Activated CD4-positive, alpha-beta T cell treated with anti-CD3 and anti-CD28 coated beads for 1 hour (primary cell): ENCODE measurements at places on chromosomes 5 and 9.

DNA sequence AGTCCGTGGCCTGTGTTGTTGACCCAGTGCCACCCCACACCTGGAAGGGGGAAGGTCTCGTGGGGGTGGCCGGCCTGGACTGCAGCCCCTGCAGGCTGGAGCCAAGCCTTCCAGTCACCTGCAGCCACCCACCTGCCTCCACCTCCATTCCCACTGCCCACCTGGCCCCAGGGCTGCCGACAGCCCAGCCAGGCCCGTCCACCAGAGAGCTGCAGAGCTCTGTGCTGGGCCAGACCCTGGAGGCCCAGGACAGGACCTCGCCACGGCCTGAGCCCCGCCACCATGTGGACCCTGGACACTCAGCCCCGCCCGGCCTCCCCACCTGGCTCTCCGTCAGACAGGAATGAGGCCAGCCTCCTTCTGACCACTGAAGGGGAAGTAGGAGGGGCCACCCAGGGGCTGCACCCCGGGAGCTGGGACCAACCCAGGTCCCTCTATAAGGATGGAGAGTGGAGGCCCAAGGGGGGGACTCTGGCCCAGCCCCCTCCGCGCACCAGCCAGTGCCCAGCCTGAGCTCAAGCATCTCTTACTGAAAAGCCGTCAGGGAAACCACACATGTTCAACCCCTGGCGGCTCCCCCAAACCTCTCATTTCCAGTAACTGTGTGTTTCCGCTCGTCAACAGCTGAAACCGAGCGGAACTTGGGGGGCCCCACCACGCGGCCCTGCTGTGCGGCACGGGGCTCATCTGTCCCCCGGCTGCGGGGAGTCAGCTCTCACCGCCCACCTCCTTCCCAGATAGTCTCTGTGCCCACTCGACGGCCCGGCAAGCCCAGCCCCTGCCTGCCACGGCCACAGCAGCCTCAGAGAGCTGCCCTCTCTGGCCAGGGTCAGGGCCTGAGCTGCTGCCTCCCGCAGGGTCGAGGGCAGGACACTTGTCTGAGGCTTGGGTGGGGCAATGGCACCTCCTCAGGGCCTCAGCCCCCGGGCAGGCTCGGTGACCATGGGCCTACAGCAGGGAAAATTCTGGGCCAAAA, 12.8 kb downstream of the NOTCH1 start:
- peak; percentile 54 for DNase-seq

GRCh38 chr9:32200896-32201295, 183.5 kb upstream of the ACO1 start:
- no peak for DNase-seq

DNA sequence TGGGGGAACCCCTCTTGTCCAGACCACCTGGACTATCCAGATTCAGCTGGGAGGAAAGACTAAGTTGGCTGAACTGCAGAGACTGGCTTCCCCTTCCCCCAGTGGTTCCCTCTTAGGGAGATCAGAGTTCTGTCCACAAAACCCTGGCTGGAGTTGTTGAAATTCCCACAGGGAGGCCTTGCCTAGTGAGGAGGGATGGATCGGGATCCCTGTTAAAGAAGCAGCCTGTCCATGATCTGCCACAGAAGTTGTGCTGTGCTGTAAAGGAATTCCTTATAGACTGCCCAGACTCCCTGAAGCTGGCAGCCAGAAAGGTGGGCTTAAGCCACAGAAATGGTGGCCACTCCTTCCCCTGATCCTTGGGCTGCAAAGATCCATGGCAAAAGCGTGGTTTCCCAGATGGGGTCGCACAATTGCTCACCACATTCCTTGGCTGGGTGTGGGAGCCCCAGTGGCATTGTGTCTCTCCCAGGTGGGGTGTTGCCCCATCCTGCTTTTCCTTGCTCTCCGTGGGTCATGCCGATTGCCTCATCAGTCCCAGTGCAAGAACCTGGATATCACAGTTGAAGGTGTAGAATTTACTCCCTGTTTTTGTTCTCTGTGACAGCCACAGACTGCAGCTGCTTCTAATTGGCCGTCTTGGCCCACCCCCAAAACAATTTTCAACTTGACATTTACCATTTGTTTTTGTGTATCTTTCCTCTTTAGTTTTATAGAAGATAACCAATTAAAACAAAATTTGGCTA, 342.4 kb downstream of the FGF10 start:
- DNase-seq = no peak

DNA sequence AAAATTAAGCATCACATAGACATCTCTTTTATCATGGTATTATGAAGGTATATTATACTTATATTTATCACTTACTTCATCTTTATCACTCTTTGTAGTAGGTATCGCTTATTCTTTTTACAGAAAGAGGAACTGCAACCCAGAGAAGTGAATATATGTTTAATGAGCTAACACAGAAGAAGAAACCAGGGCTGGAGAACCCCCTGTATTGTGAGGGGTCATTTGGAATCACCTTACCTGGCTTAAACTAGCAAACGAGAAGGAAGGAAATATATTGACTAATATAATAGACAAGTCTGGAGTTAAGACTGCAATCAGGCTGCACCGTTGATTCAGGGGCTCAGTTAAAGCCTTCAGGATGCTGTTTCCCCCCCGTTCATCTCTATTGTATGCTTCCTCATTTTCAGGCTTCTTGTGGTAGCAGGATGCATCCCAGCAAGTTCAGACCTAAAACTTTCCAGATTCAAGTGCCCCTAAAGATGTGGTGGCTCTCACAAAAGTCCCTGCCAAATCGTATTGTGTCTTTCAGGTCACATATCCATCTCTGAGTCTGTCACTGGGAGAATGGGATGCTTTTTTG, 146.4 kb downstream of the GCNT1 start:
- no peak for DNase-seq

DNA sequence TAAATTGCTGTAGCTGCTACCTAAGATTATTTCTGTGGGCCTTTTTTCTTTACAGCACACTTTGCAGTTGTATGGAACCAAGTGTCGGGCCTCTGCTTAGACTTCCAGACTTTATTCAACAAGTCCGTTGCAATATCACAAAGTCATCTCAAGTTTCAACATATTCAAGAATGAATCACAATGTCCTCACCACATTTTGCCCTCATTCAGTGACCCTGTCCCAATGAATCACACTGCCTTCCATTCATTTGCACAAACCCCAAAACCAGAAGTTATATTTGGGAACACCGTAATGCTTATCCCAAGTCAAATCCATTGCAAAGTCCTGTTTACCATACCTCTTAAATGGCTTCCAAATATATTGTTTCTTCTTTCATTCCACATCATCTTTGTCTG, 439.6 kb downstream of the CSNK1G3 start:
- DNase-seq = no peak

DNA sequence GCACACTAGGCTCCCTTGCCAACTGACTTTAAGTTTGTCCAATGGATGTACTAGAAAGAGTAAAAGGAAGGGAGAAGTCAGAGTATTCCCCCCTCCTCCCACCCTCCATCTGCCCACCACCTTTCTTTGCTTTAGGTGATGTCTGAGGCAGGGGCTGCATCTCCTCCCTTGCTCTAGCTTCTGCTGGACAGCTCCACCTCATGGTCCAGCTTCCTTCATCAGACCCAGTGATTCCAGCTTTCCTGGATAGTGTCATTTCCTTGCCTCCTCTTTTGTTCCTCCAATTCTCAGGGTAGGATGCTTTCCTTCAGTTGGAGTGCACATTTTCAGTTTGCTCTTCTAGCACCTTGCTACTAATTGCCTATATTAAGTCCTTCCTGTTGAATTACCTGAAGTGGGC, 67.4 kb downstream of the RAD23B start:
- DNase-seq = no peak

GRCh38 chr5:78041805-78042204, 252.7 kb downstream of the AP3B1 start:
- DNase-seq = no peak

DNA sequence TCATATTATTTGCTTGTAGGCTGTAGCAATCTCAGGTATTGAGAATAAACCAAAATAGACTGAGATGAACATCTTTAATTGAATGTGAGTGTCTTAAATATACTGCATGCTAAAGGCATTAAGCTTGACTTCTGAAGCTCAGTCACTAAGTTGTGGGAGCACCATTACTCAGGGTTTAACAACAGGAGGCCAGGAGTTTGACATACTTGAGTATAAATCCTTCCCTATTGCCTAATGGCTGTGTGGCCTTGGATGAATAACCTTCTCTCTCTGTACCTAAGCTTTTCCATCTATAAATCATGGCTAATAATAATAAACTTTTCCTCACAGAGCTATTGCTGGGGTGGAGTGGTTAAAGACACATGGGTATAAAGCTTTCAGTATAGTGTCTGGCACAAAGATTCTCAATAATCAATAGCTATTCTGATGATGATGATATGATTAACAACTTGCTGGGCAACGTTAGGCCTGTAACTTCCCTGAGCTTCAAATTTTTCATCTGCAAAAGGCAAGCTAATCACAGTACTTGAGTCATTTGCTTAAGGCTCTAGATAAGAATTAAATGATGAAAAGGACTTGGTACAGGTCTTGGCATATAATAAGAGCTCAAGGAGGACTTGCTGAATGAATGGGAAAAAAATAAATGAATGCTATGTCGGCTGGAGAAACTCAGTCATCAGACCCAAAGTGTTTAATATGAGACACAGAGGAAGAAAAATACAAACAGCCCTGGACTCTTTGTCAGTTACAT, 174.0 kb upstream of the IL12B start:
- no peak for DNase-seq

DNA sequence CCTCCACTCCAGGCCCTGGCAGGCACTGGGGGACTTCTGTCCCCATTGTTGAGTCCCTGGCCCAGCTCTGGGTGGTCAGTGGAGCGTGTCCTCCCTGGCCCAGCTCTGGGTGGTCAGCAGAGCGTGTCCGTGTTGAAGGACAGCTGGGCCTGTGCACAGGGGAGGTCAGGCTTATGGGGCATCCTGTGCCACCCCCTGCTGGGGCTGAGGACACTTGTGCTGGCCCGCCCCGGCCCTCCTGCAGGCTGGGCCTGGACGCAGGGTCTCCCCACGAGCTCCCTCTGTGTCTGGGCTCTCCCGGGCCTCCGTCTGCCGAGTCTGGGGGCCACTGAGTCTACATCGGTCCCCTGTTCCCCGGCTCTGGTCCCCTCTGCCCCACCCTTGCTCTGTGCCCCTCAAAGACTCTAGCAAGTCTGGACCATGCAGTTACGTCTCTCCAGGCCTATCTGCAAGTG, 11.5 kb upstream of the CLIC3 start:
- DNase-seq = no peak

DNA sequence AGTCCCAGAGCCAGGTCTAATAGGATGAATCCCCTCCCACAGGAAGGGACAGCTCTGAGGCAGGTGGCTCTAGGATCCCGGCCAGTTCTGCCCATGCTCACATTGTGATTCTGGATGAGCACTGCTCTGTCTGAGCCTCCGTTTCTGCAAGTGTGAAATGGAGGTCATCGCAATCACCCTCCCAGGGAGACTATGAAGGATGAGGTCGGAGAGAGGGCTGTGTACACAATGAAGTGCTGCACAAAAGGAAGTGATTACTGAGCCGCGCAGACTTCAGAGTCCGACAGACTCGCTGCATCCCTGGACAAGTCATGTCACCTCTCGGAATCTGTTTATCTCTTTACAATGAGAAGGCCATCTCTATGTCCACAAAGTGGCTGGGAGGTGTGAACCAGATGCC, 21.7 kb downstream of the LHX6 start:
- no peak for DNase-seq

DNA sequence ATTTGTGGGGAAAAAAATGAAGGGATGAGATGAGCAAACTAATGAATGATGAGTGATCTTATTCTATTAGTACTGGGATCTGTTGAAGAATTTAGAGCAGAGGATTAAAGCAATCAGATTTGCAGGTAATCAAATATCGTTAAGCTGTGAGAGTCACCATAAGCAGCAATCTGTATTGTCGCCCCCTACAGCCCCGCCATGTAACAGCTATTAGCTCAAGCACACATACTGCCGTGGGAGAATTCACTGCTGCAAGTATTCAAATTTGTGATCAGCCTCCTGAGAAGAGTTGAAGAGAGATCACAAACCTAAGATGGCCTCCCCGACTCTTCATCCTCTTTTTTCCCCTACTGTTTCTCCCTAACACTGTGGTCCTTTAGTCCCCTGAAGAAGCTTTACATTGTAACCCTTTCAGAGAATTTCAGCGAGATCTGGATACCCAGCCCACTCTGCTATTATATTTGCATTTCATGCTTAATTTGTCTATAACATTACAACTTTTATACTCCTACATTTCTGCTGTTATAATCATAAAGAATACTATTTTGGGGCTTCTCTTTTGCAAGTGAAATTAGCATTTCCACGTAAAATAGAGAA, 28.5 kb upstream of the PHF24 start:
- no peak for DNase-seq

- DNase-seq = no peak
Observed at GRCh38 chr5:122498163-122498562, 186.1 kb downstream of the SNCAIP start.

GRCh38 chr5:66080664-66081063, 63.4 kb upstream of the SREK1 start:
- DNase-seq = no peak

- no peak for DNase-seq
Observed at GRCh38 chr9:37167456-37168047, 47.2 kb downstream of the ZCCHC7 start.

- DNase-seq = no peak
Observed at GRCh38 chr9:124359855-124360678, 55.2 kb downstream of the PSMB7 start.

DNA sequence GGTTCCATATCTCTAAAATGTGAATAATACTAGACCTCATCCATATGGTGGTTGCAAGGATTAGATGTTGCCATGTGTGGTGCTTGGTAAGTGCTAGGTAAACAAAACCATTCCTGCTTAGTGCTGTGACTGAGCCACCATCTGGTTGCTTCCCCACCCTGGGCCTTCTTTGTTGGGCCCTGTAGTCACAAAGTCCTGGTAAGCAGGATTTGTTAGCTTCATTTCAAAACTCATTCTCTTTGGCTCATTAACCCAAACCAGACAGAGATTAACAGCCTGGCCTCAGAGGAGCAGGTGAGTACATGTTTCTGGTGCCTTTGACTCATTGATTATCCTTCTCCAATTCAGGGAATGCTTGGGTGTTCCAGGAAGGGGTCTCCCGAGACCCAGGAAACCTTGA, 240.2 kb downstream of the ARHGAP26 start:
- DNase-seq = no peak

GRCh38 chr9:6790866-6791265, 33.1 kb downstream of the KDM4C start:
- DNase-seq = no peak

GRCh38 chr5:54673523-54674225, 156.1 kb downstream of the SNX18 start:
- no peak for DNase-seq

GRCh38 chr5:143064218-143064641, 294.1 kb downstream of the ARHGAP26 start:
- no peak for DNase-seq

- no peak for DNase-seq
Observed at GRCh38 chr5:35822511-35822910, 34.2 kb upstream of the IL7R start.
